ENCODE measurements at places on chromosomes 2 and 18.
A peak's percentile ranks its signal among the peaks of the same experiment; 100 is the strongest.

GRCh38 chr18:70181015-70181414 lies 24.5 kb downstream of the RTTN start:
- no peak for DNase-seq

DNA sequence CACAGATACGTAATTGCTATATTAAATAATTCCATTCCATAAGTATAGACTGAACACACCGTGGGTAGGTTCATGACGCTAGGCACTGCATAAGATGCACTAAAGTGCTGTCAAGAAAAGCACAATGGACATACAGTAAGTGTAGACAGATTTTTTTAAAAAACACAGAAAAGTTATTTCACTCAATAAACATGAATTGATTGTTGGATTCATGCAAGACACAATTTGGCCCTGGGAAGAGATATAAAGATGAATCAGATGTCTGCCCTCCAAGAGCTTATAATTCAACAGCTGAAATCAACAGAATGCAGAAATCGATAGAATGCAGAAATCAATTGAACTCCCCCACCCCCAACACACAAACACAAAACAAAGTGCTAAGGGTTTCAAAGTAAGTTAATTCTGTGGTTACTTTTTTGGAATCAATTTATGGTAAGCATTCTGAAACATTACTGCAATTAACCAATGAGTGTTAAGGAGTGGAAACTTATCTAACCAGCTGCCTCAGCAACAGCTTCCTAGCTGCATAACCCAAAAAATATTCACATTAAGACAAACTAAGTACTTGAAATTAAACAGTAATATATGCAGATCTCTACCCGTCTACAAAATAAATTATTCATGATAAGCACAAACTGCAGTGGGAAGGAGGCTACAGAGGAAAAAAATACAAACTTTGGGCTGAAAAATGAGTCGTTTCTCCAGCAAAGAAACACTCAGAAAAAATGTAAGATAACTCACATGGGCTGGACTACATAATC lies 1.6 kb downstream of the NBAS start:
- no peak for DNase-seq

DNA sequence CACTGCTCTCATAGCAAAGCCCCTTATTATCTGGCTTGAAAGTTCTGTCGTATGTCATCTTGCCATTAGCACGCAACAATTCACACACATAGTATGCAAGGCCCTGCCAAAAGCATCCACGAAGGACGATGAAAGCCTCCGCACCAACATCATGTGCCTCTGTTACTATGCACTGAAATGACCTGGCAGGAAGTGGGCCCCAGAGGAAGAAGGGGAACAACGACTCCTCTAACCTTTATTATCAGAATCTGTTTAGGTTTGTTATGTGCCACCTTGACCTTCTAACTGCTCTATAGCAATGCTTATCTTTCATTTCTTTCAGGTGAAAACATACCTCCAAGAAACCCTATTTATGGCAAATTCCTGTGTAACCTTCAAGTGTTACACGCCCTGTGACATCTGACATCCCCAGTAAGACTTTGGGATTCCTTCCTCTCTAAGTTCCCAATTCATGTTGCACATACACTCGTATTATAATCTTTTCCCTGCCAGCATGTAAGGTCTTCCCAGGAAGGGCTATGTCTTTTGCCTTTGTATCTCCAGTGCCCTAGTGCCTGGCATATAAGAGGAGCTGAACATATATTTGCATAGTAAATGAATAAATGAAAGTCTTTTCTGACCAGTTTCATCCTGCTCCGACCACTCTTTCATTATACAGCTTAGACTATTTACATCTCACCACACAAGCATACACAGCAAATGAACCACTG lies 7.0 kb upstream of the NDUFV2 start:
- peak; percentile 67 for DNase-seq

DNA sequence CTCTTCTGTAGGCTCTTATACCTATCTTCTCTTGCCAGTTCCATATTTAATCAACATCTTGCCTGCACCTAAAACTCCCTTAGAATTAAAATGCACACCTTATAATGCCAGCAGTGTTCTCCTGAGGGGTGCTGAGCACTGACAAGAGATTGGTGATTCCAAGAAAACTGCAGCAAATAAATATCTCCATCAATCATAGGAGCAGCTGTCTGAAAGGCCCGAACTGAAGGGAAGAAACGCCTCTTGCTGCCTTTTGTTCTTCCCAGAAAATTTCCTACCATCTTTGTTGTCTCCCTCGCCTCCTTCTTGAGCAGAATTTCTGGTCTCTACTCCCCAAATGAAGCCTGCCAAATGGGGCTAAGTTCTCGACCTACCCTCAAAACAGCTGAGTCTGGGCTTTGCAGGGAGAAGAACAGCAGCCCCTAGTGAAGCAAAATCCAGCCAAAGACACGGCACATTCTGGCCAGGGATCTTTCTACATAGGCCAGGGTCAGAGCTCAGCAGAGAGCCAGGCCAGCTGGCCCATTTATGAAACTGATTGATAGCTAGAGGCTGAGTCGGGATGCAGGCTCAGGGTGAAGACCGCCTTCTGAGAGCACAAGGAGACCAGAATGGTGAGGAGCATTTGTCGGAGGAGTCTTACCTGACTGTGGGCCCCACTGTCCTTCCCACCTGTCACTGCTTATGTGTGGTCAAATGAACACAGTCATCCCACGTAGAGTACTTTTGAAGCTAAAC lies 20.4 kb upstream of the TMEM247 start:
- no peak for DNase-seq

DNA sequence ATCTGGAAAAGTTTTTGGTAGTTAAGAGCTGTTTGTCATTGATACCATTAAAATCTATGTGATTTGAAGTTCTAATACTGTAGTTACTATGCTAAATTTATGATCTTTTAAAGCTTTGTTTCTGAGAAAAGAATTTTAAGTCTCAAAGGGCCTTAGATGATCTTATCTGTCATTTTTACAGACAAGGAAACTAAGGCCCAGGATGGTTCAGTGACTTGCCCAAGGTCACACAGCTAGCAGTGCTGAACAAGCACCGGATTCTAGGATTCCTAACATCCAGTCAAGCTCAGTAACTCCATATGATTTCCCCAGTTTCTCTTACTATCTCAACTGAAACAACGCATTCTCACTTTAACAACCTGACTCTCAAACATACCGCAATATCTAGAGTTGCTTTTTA lies 37.7 kb downstream of the PELI1 start:
- DNase-seq = no peak

- no peak for DNase-seq
These were observed 180.1 kb downstream of the MGAT5 start for GRCh38 chr2:134433979-134434378.

- DNase-seq = no peak
These were observed 97.9 kb upstream of the ALKAL2 start for GRCh38 chr2:385785-386184.
